Activated CD4-positive, alpha-beta T cell treated with anti-CD3 and anti-CD28 coated beads, Interleukin-2, amount 50 U/mL, for 48 hours (primary cell): ENCODE measurements at places on chromosomes 6 and 20.

DNA sequence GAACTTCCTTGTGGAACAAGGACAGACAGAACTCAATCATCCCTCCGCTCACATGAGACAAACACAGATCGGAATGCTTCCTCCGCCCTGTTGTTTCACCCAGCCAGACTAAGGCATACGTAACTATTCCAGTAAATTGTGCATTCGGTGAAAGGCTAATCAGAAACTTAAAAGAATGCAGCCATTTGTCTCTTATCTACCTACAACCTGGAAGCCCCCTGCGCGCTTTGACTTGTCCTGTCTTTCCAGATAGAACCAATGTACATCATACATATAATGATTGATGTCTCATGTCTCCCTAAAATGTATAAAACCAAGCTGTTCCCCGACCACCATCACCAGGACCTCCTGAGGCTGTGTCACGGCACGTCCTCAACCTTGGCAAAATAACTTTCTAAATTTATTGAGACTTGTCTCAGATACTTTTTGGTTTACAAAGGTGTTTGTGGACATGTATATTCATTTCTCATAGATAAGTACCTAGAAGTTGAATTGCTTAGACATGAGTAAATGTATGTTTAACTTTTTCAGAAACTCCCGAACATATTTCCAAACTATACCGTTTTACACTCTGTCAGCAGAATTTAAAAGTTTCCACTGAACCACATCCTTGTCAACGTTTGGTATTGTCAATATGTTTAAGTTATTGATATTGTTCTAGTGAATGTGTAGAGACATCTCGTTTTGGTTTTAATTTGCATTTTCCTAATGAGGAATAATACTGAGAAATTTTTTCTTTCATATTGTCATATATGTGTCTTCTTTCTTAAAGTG lies 197.6 kb upstream of the THBS2 start:
- DNase-seq = no peak

GRCh38 chr6:56758120-56758519 lies 115.4 kb upstream of the DST start:
- no peak for DNase-seq

DNA sequence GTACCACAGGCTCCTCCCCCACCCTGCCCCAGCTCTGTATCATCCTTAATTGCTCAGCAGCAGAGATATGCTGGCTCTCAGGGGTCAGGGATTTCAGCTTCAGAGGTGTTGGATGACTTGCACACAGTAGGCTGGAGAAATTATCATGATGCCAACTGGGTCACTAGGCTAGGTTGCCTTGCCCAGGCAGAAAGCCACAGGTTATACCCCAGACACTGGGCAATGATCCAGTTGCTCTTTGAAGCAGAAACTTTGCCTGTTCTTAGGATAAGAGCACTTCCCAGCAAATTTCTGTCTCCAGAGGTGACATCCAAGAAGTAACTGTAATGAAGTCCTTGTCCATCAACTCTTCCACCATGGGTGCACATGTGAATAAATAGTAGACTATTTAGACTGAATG lies 38.3 kb upstream of the SCML4 start:
- no peak for DNase-seq

- no peak for DNase-seq
Measured at GRCh38 chr6:8688821-8689220, 253.5 kb upstream of the SLC35B3 start.

GRCh38 chr6:17470202-17470937 lies 77.0 kb downstream of the CAP2 start:
- DNase-seq = no peak

DNA sequence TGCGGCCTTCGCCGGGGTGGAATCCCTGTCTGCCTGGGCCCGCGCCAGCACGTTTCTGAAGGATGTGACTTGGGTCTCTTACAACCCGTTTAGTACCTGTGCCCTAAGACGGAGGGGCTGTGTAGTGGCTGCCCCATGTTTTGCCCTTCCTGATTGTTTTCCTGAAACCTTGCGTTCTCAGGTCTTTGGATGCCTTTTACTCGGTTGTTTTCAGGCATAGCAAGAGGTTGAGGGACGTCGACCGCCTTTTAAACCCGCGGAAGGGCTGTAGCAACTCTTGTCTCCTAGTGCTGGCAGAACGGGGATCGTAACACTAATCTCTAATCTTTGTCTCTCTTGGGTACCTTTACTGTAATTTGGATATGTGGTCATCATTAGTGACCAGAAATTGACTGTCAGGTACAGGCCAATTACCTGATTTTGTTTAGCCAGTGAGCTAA lies 706 bp upstream of the NANP start:
- DNase-seq = no peak

GRCh38 chr6:87407901-87408720 lies at the start of gene CFAP206:
Gene CFAP206 (plus strand): TSS chr6:87407972. CDS start chr6:87409840, 1,868 bp downstream.
- DNase-seq = peak; percentile 80

GRCh38 chr6:157374889-157375443 lies 6.0 kb upstream of the ZDHHC14 start:
- no peak for DNase-seq

GRCh38 chr20:10402938-10403608 lies 30.9 kb downstream of the MKKS start:
- no peak for DNase-seq

DNA sequence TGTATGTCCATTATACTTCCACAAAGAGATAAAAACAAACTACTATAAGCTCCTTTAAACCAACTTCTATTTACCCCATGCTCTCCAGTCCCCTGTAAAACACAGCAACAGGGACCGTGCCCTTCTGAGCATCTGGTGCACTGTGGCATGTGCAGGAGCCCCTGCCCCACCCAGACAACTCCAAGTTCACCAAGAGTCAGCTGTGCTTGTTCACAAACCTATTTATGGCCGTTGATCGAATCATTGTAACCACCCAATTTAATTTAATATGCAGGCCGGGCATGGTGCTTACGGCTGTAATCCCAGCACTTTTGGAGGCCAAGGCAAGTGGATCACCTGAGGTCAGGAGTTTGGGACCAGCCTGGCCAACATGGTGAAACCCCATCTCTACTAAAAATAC lies 13.7 kb upstream of the BLCAP start:
- DNase-seq = no peak

DNA sequence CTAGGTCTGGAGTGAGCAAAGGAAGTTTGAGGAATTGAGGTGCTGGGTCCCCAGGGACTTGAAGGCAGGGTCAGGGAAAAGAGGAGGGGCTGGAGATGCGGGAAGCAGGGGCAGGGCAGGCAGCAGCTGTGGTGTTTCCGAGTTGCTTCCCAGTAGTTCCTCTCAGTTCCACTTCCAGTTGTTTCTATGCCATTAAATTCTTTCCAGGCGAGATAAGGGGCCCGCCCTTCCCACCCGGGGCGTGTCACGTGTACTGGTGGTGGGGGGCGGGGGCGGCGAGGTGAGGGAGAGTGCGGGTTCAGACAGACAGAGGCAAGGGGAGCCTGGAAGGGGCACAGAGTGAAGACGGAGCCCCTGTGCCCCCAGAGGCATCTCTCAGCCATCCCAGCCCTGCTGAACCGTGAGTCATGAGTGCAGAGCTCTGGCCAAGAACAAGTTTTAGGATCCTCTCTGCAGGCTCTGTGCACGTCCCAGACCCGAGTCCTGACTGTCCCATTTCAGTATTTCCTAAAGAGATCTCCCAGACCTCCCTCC lies 977 bp downstream of the TNXB start:
- no peak for DNase-seq

DNA sequence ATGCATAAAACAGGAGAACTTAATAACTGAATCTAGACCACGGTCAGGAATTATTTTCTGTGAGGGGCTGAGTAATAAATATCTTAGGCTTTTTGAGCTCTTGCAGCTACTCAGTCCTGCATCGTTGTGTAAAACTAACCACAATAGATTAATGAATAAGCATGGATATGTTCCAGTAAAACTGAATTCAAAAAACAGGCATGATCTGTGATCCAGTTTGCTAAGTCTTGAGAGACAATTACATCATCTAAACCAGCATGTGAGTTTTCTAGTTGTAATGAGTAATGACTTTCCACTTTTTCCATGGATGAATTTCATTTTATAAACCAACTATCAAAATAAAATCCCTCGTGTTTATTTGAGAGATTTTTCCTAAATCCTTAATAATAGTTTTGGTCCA lies 336.8 kb downstream of the RFPL4B start:
- no peak for DNase-seq

DNA sequence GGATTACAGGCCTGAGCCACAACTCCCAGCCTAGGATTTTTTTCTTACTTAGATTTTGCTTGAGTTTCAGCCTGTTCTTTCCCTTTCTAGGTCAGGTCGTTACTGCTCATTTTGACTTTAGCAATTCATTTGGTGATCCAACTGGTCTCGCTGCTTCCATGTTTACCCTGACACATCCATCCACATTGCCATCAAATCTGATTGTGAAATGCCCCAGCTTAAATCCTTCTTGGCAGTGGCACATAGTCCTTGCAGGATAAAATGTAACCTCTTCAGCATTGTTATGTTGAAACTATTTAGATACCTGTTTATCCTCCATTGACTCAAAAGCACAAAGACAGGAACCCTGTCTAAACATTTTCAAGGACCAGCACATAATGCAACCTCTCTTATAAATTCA lies 77.2 kb downstream of the DNAH8 start:
- DNase-seq = no peak

- DNase-seq = no peak
Measured at GRCh38 chr6:76940191-76940590, 523.1 kb downstream of the HTR1B start.

DNA sequence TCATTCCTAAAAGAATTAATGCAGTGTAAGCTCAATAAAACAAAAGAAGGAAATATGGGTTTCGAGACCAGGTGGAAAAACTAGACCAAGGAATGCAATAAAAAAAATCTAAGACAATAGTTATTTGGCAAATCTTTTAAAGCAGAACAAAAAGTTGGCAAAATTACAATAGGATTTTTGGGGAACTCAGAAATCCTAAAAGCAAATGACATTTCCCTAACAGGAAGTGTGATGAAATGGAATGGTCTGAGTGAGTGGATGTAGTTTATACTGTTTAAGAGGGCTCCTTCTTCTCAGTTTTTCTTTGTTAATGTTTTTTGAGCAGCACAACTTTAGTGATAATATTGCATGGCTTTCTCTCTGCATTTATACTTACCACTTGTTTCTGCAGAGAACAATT lies 190.0 kb downstream of the PLCB4 start:
- no peak for DNase-seq

GRCh38 chr20:52145587-52145986 lies 46.0 kb downstream of the ZFP64 start:
- DNase-seq = no peak

DNA sequence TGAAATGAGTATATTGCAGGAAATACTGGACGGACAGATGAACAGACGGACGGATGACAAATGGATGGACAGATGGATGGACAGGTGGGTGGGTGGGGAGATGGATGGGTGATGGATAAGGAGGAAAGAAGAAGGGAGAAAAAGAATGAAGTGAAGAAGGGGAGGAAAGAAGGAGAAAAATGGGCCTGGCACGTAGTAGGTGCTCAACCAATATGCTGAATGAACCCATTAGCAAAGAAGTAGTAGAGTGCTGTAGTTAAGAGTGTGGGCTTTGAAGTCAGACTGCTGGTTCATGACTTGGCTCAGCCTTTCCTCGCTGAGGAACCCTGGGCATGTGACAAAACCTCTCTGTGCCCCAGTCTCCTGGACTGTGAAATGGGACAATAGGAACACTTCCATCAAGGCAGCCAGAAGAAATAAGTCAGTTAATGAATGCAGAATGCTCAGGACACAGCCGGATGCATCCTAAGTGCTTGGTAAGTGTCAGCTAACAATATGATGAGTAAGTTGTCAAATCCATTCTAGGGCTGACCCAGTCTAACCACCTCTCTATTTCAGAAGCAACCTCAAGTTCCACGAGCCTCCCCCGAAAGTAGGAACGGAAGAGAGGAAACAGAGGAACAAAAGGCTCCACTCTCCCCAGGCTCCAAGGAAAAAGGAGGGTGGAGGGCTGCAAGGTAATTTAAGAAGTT lies 37.9 kb downstream of the PREX1 start:
- no peak for DNase-seq

GRCh38 chr6:118296129-118296901 lies 251.8 kb upstream of the PLN start:
- no peak for DNase-seq

- DNase-seq = no peak
Measured at GRCh38 chr6:139643986-139644385, 269.5 kb upstream of the CITED2 start.

DNA sequence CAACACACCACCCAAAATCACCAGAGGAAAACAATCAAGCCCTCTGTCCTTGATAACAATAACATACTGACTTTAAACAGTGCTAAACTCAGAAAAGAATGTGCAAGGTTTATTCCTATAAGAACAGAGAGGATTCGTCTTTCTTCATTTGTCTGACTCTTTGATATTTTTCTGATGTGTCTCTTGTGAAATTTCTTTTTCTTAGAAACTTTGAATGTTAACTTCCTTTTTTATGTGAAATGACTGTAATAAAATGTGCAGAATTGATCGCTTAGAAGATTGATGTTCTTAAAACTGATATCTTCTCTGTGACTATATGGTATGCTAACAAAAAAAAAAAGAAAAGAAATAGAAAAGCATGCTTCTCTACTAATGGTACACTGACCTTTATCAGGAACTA lies 947.4 kb upstream of the CITED2 start:
- DNase-seq = no peak

- DNase-seq = no peak
Measured at GRCh38 chr6:116388924-116389323, 18.2 kb downstream of the DSE start.

- no peak for DNase-seq
Measured at GRCh38 chr20:23360531-23360930, 1.5 kb upstream of the GZF1 start.

DNA sequence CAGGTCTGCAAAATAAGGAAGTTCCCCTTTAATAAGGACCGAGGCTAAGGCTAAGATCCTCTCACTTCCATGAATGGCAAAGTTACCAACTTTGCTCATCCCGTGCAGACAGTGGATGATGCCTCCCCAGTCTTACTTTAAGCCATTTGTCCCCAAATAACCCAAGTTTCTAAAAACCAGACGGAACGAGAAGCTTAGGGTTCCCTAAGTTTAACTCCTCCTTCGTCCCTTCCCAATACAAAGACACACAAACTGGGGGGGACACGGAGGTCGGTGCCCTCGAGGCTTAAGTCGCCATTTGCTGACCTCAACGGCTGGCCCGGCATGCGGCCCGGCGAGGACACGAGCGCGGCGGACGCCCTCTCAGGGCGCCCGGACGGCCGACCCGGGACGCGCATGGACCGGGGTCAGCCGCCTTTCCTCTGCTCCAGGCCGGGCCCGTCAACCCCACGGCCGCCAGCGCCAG lies 527 bp downstream of the FBXO30 start:
- DNase-seq = peak; percentile 19

GRCh38 chr20:34970193-34970840 lies 14.6 kb downstream of the MYH7B start:
- DNase-seq = no peak
